NCI-H226 (cell line): ENCODE measurements at places on chromosomes 4 and X.

GRCh38 chrX:13983734-13984133 is 46.0 kb downstream of the GEMIN8 start:
- DNase-seq: no peak

DNA sequence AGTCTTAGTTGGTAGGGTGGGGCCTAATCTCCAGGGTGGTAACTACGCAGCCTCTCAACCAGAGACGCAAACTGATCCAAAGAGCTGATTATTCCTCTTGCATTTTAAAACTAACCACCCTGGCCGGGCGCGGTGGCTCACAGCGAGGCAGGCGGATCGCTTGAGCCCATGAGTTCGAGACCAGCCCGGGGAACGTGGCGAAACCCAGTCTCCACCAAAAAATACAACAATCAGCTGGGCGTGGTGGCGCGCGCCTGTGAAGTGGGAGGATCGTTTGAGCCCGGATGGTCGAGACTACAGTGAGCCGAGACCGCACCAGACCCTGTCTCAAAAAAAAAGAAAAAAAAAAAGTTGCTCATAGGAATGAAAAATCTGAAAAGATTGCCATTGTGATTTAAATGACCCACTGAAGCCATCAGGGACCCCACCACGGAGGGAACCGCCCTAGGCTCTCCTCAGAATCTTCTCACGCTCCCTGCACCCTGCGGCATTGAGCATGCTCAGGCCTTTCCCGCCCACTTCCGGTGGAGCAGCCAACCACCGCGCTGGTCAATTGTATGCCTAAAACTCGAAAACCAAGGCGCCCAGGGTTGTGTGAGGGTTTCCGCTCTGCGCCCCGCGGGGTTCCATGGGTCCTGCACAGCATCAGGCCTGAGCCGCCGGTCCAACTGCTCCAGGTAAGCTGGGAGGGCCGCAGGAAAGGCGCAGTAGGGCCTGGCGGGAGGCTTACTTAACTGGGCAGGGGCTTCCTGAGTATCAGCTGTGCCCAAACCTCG is at the start of gene TRIM60:
Gene TRIM60, plus strand, starts transcription at position 564 of the 776 bp plus-strand sequence. CDS start 8,074 bp downstream, outside the sequence.
- DNase-seq: no peak

- no peak for DNase-seq
Observed at GRCh38 chrX:93868289-93868965, 194.4 kb downstream of the FAM133A start.

- no peak for DNase-seq
Observed at GRCh38 chr4:13298655-13299054, 185.5 kb downstream of the RAB28 start.

DNA sequence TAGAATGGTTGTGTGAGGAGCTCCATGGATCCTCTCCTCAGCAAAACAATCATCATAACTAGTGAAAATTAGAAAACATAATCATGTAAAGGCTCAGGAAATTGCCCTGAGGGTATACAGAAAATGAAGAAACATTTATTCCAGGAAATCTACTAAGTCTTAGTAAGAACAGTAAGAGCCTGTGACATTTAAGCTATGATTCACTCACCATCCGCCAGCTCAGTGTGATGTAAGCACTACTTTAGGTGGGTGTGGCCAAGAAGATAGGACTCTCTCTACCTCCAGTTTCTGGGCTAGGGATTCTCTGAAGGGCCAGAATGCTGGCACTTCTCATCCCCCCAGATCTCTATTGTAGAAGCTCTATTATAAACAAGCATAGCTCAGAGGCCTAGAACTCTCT is 147.5 kb downstream of the DLG3 start:
- DNase-seq: peak; percentile 61

GRCh38 chrX:114532111-114532805 is 51.6 kb upstream of the HTR2C start:
- no peak for DNase-seq

DNA sequence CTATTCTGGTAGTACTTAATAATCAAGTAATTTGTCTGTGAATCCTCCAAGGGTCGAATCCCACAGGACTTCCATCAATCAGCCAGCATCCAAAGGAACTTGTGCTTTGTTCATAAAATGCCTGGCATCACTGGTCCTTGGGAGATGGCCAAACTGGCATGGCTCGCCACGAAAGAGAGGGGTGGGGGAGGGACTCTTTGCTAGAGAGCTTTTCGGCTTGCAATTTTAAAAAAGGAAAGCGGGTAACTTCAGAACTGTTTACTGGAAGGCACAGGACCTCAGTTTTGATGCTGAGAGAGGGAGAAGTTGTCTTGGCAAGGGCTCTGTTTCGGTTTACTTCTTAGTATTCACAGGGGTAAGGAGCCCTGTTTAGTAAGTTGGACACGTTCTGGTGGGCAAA is 79.4 kb upstream of the FHL1 start:
- no peak for DNase-seq

- DNase-seq: no peak
Observed at GRCh38 chr4:20954541-20954940, 254.3 kb downstream of the PACRGL start.

DNA sequence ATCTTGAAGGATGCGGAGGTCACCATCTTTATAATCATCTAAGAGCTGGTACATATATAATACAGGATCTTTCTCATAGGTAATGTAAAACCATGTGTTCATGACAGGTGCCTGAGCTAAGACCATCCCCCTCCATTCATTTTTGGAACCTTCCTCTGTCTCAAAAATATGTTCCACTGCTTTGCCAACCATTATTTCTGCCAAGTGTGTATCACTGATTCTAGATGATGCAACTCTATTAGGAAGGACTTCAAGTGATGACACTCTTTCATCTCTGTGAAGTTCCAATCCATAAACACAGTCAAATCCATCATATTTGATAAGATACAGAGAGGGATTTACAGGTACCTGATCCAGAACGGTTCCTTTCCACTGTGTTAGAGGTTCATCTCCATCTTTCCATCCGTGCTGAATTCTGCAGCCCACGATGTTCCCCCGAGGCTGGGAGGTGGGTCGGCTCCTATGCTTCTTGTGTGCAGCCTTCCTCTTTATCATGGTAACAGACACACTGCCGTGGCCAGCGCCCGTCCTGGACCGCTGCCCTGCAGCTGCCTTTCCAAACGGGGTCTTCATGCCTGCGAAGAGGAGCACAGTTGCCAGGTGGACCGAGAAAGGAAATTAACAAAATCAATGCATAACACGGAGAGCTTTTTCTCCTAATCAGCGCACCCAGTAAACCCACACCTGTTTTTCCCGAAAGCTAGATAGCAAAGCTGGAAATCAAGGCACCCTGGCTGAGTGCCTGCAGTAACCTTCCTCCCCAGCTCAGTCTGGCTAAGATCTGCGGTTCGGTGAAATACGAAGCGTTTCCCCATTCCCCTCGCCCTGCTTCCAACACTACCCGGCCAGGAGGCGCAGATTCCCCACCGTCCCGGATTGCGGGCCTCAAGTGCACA is 718 bp downstream of the SPIN3 start:
- DNase-seq: no peak

- no peak for DNase-seq
Observed at GRCh38 chr4:62087706-62088105, 887.6 kb downstream of the ADGRL3 start.

- DNase-seq: no peak
Observed at GRCh38 chr4:11650801-11651596, 222.3 kb upstream of the HS3ST1 start.

DNA sequence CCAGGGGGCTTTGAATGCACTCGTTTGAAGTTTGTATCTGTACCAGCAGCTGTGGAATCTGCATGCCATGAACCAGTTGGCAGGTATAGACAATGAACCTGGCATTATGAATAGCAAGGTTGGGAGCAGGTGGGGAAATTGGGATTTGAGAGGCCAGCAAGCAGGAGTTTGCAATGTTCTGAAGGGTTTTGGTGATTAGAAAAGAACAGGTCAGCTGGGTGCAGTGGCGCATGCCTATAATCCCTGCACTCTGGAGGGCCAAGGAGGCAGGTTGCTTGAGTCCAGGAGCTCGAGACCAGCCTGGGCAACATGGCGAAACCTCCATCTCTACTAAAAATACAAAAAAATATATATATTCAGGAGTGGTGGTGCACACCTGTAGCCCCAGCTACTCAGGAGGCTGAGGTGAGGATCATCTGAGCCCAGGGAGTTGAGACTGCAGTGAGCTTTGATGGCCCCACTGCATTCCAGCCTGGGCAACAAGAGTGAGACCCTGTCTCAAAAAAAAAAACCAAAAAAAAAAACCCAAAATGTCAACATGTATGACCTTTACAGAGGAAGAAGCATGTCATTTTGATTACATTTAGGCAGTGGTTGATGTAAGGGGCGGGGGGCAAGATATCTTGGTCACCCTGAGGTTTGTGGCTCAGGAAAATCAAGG is 63.9 kb downstream of the TSC22D3 start:
- no peak for DNase-seq

DNA sequence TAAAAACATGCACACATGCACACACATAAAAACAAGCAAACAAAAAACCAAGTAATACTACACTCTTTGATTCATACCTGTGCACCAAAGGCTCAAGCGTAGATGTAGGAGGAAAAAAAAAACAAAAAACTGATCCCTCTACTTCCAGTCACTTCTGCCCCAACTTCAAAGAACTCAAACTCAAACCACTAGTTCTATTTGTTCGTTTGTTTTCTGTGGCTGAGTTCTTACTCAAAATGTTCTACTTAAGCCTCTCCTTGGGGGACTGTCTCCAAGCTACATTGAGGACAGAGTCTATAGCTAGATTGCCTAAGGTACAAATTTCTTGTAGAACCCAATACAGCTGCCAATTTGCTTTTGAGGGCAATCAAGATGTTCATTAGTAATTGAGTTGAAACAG is 171.0 kb upstream of the ATOH1 start:
- DNase-seq: no peak

GRCh38 chrX:139844163-139844562 is 88.7 kb downstream of the ATP11C start:
- no peak for DNase-seq

DNA sequence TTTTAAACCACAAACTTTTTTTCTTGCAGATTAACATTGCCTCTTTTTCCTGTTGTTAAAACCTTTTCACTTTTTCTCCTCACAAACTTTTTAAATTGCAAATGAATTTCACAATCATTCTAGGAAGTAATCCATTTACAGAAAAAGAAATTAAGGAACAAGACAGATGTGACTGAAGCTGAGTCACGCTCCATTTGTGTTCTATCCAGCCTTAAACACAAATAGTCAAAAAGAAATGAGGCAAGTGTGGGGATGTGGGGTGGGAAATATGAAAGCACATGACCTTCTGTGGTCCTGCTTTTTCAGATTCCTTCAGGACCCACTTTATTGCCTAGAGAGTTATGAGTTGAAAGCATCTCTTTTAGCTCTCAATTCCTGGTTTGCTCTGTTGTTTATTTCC is 197.0 kb downstream of the ADGRL3 start:
- no peak for DNase-seq

DNA sequence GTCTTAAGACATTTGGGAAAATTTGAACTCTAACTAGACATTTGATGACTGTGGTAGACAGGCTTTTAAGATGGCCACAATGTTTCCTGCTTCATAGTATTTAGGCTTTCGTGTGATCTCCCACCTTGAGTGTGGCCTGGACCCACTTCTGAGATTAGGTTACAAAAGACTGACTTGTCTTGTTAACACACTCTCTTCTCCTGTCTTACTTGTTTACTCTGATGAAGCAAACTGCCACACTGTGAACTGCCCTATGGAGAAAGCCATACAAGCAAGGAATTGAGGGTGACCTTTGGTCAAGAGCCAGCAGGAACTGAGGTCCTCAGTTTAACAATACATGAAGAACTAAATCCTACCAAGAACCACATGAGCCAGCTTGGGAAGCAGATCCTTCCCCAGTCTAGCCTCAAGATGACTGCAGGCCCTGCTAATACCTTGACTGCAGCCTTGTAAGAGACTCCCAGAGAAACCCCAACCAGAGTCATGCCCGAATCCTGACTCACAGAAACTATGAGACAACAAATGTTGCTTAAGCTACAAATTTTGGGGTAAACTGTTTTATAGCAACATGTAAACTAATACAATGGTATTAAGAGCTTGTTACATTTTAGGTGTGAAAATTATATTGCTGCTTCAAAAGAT is 20.3 kb downstream of the UBA6 start:
- DNase-seq: no peak

DNA sequence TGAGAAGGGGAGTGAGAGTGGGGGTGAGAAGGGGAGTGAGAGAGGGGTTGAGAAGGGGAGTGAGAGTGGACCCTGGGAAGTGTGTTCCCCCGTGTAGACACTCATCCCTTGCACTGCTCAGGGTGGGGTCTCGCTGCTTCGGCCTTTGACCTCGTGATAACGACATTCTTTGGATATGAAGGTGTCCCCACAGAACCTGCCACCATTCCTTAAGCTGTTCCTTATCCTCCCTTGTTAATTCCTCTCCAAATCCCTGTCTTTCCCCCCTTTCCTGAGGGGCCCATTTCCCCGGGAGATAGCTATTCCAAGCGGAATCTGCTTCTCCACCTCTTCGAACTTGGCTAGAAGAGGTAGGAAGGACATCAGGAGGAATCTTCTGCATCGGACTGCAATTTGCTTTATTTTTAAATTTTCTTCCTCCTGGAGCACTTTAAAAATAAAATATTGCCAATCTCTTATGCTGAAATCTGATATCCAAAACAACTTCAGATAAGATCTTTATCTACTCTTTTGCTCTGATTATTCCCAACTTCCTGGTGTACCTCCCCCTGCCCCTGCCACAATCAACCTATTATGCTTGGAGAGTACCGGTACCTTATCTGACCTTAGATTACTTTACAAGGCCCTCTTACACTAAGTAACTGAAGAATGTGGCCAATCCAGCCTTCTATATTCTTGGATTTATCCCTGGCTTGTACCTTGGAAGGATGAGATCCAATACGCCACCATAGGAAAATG is 15.6 kb downstream of the TRIML1 start:
- no peak for DNase-seq

DNA sequence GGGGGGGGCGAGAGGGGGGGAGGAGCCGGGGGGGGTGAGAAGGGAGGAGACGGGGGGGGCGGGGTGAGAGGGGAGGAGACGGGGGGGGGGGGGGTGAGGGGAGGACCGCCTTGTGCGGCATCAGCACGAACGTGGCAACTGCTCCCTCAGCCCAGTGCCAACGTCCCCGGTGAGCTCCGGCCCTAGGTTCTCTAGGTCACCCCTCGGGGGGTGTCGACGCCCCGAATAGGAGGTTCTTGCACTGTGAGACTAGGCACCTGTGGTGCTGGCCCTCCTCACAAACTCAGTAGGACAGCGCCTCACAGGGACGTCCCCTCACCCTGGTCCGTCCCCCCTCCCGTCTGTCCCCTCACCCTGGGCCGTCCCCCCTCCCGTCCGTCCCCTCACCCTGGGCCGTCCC is 21.5 kb upstream of the GTPBP6 start:
- no peak for DNase-seq

GRCh38 chrX:118251271-118251670 is 94.6 kb upstream of the WDR44 start:
- DNase-seq: no peak
